Keratinocyte (primary cell): ENCODE measurements at places on chromosomes 2 and 18. TPM values are rescaled to one million over a fixed set of nuclear protein-coding genes. Genes with fewer than 3 reads are reported as not detected.

The BCL11A gene
- 3.8 to 5.3 TPM (median 5.0 TPM) in 3 replicates for polyA plus RNA-seq

GRCh38 chr18:21451851-21452250, 148.7 kb downstream of the ESCO1 start:
- no peaks in the 10 kb centered on the region for H3K4me1 ChIP-seq
- DNase-seq = no peak
- no peaks in the 10 kb centered on the region for H3K27me3 ChIP-seq
- H3K4me3 ChIP-seq = no peak overlapping the region
- no peaks in the 10 kb centered on the region for H3K36me3 ChIP-seq

DNA sequence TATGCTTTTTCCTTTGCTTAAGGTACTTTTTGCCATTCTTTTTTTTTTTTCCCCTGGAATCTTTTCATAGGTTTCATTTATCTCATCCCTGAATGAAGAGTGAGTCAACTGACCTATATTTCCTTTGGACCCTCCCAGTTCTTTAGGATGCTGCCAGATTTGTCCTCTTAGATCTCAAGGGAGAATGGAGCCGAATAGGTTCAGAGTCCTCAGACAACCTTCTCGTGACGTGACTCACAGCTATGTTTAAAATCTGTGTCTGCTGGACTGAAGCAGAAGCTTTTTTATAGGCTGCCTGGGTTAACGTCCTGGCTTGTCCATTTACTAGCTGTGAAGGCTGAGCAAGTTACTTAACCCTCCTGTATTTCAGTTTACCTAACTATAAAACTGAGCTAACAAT, 358.6 kb downstream of the DLGAP1 start:
- H3K36me3 ChIP-seq = no peaks in the 10 kb centered on the region
- no peak overlapping the region for H3K27ac ChIP-seq
- no peak for DNase-seq
- H3K4me3 ChIP-seq = no peak overlapping the region
- no peaks in the 10 kb centered on the region for H3K4me1 ChIP-seq

GRCh38 chr2:231699006-231699405, 9.3 kb upstream of the PTMA start:
- no peaks in the 10 kb centered on the region for H3K36me3 ChIP-seq
- no peak overlapping the region for H3K4me3 ChIP-seq
- H3K4me1 ChIP-seq = peaks cover 12% of the 10 kb centered on the region
- no peak for DNase-seq
- H3K27ac ChIP-seq = no peak overlapping the region
